Esophagus muscularis mucosa (tissue), 4 donors: ENCODE measurements at places on chromosomes 16 and 17. TPM values are rescaled to one million over a fixed set of nuclear protein-coding genes. Genes with fewer than 3 reads are reported as not detected.

DNA sequence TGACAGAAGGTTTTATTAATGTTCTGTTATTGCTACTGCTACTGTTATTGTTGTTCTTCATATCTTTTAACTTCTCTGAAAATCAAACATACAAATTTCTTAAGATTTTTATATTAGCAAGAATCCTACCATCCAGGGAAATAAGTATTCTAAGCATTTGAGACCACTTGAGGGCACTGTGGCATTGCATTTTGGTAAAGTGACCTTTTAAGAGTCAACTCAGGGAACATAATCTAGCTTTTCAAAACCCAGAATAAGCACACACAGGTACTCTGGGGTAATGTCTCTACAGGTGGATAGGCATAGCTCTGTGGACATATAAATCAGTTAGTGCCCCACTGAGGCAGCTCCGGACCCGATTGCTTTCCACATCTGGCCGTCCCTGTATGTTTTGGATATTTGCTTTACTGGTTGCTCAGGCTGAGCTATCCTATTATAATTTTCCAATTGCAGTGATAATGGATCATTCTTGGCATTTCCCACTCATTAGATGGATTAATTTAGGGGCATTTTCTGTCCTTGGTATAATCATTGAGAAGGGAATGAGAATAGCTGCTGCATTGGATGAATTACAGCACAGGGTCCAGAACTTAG lies 1425.1 kb upstream of the CDH8 start:
- no peak overlapping the region for H3K27ac ChIP-seq
- H3K4me3 ChIP-seq, result no peak overlapping the region
- no peaks in the 10 kb centered on the region for H3K27me3 ChIP-seq
- DNase-seq, result no peak
- no peaks in the 10 kb centered on the region for H3K4me1 ChIP-seq

The GP1BA gene
- not detected for total RNA-seq

- DNase-seq, result no peak
- no peak overlapping the region for H3K4me3 ChIP-seq
- no peaks in the 10 kb centered on the region for H3K36me3 ChIP-seq
- H3K27ac ChIP-seq, result no peak overlapping the region
- H3K27me3 ChIP-seq, result peaks cover 71% of the 10 kb centered on the region
Observed at GRCh38 chr17:73552300-73553048, 91.8 kb downstream of the SDK2 start.

The CFAP97D1 gene
- not detected for total RNA-seq

GRCh38 chr17:39671651-39672521 lies 3.6 kb downstream of the PNMT start:
- H3K27ac ChIP-seq, result no peak overlapping the region
- peaks cover 3% of the 10 kb centered on the region for H3K36me3 ChIP-seq
- H3K4me1 ChIP-seq, result peaks cover 48% of the 10 kb centered on the region
- no peaks in the 10 kb centered on the region for H3K27me3 ChIP-seq

The LRRC45 gene
- total RNA-seq, result 15.8 TPM

The TP53TG3 gene
- total RNA-seq, result not detected

DNA sequence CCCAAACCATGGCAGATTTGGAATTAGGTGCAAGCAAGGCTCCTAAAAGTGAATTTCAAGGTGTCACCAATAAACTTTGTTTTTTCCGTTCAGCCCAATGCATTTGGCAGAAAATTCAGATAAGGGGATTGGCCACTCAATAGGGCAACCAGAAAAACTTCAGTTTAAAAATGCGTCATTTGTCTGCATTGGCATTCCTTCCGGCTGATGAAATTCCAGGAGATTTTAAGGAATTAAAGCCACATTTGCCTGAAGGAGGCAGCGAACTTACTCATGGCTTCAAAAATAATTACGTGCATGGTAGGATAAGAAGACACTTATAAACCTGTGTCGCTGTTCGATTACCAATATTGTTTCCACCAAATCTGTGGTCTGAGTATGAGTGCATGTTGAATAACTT lies 151.9 kb downstream of the SALL1 start:
- no peak for DNase-seq
- no peaks in the 10 kb centered on the region for H3K4me1 ChIP-seq
- H3K36me3 ChIP-seq, result no peaks in the 10 kb centered on the region
- no peak overlapping the region for H3K4me3 ChIP-seq
- H3K27me3 ChIP-seq, result peaks cover 6% of the 10 kb centered on the region

- no peaks in the 10 kb centered on the region for H3K27me3 ChIP-seq
- no peak for DNase-seq
- H3K4me1 ChIP-seq, result peaks cover 17% of the 10 kb centered on the region
- peak overlapping the region; percentile 80 for H3K27ac ChIP-seq
- H3K4me3 ChIP-seq, result no peak overlapping the region
- H3K36me3 ChIP-seq, result no peaks in the 10 kb centered on the region
Observed at GRCh38 chr16:69727916-69728270, 1.5 kb upstream of the NQO1 start.

DNA sequence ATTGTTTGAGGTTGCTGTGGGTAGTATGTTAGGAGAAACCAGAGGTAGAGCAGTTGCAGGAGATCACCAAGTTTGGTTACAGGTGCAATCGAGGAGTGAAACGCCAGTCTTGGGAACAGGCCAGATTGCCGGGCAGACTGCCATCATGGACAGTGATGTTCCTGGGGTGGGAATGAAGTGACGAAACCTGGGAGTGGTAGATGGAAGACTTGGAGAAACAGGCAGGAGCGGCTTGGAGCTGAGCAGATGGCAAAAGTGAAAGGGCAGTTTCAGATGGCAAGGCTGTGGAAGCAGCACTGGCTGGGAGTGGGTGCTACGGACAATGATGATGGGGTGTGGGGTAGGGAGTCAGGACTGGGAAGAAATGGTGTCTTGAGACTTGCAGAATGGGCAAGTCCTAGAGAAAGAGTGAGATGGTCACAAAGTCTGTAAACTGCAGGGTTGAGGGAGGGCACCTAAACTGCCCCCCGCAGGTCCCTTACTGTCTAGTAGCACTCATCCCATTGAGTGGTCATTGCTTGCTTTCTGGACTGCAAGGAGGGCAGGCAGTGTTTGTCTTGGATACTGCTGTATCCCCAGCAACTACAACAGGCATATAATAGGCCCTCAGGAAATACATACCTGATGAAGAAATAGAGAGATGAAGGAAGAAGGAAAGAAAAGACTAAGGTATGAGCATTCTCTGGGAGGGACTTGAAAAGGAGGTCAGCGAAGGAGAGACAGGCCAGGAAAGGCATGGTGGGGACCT lies 29.5 kb upstream of the ULK2 start:
- peak overlapping the region; percentile 1 for H3K27ac ChIP-seq
- H3K27me3 ChIP-seq, result no peaks in the 10 kb centered on the region
- no peak for DNase-seq

- no peak overlapping the region for H3K4me3 ChIP-seq
- no peak overlapping the region for H3K27ac ChIP-seq
- no peaks in the 10 kb centered on the region for H3K4me1 ChIP-seq
Observed at GRCh38 chr16:1746693-1747195, 24.6 kb downstream of the NME3 start.

- no peaks in the 10 kb centered on the region for H3K36me3 ChIP-seq
- no peak for DNase-seq
- peaks cover 45% of the 10 kb centered on the region for H3K27me3 ChIP-seq
Observed at GRCh38 chr16:88390735-88391134, 8.0 kb downstream of the ZNF469 start.

DNA sequence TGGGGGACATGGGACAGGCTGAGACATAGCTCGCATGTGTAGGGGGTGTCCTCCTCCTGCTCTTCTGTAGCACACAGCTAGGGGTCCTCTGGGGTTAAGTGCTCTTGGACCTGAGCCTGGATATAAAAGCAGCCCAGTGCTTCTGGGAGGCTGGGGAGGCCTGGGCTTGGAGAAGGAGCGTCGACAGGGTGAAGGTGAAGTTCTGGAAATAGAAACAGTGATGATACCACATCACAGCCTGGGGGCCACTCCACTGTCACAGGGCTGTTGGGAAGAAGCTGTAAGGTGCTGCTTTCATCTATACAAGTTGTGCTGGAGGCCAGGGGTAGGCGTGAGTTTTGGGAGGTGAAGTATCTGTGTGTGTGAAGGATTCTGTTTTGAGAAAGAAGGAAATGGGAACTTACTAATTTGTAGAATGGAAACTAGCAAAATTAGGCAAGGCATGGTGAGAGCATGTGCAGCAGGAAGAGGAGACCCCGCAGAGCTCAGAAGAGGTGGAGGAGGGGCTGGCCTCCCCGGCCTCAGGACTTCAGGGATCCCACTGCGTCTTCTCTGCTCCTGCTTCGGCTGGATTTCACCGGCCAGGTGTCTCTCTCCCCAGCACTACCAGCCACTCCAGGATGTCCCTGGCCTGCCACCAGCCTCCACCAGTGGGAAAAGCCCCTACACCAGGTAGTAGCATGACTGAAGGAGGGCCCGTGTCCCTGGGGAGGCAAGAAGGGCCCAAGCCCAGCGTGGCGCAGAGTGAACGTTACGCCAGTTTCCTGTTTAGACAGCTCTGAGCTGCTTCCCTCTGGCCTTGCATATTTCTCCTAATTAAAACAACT lies 19.4 kb downstream of the PLCG2 start:
- H3K27me3 ChIP-seq, result no peaks in the 10 kb centered on the region
- DNase-seq, result no peak
- peaks cover 5% of the 10 kb centered on the region for H3K4me1 ChIP-seq
- no peak overlapping the region for H3K4me3 ChIP-seq

The CD7 gene
- total RNA-seq, result 5.7 TPM

GRCh38 chr17:38748892-38749222 lies 721 bp upstream of the PCGF2 start:
- DNase-seq, result no peak
- peak overlapping the region; percentile 95 for H3K4me3 ChIP-seq
- H3K27ac ChIP-seq, result peak overlapping the region; percentile 97
- no peaks in the 10 kb centered on the region for H3K27me3 ChIP-seq

DNA sequence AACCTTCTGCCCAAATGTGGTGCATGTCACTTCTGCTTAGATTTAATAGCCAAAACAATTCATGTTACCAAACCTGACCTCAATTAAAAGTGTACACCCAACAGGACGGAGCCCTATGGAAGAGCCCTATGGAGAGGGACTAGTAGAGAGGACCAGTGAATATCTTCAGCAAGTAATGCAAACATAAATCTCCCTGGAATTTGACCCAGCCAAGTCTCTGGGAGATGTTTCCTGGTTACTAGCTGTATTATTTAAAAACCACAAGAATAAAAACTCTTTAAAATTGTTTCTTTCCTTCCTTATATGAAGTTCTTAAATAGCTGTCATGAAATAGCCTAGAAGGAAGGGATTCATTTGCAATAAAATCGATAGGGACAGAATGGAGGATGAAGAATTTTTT lies 255.8 kb downstream of the CDH11 start:
- H3K36me3 ChIP-seq, result no peaks in the 10 kb centered on the region
- no peak for DNase-seq
- H3K4me1 ChIP-seq, result peaks cover 12% of the 10 kb centered on the region
- H3K4me3 ChIP-seq, result no peak overlapping the region
- no peaks in the 10 kb centered on the region for H3K27me3 ChIP-seq

DNA sequence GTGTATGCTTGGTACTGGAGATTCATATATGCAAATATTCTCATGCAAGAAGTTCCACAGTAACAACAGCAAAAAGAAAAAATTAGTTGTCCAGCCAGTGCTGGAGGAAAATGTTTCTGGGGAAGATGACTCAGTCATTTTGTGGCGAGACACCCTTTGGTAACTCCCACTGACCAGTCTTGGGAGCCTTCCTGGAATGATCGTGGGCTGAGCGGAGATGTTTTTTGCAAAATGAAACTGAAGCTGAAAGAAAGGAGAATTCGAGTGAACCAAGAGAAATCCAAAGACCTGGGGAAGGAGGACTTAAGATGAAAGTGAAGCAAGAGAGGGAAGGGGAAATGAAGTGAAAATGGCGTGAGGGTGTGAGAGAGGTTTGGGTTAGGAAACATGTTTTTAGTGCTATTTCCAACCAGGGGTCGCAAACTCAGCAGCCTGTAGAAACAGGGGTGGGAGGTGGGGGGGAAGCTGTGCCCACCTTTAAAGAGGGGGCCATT lies 5.2 kb downstream of the ITPRIPL2 start:
- H3K4me3 ChIP-seq, result peak overlapping the region; percentile 45
- peaks cover 28% of the 10 kb centered on the region for H3K36me3 ChIP-seq
- peaks cover 77% of the 10 kb centered on the region for H3K4me1 ChIP-seq
- DNase-seq, result no peak
- H3K27me3 ChIP-seq, result no peaks in the 10 kb centered on the region

DNA sequence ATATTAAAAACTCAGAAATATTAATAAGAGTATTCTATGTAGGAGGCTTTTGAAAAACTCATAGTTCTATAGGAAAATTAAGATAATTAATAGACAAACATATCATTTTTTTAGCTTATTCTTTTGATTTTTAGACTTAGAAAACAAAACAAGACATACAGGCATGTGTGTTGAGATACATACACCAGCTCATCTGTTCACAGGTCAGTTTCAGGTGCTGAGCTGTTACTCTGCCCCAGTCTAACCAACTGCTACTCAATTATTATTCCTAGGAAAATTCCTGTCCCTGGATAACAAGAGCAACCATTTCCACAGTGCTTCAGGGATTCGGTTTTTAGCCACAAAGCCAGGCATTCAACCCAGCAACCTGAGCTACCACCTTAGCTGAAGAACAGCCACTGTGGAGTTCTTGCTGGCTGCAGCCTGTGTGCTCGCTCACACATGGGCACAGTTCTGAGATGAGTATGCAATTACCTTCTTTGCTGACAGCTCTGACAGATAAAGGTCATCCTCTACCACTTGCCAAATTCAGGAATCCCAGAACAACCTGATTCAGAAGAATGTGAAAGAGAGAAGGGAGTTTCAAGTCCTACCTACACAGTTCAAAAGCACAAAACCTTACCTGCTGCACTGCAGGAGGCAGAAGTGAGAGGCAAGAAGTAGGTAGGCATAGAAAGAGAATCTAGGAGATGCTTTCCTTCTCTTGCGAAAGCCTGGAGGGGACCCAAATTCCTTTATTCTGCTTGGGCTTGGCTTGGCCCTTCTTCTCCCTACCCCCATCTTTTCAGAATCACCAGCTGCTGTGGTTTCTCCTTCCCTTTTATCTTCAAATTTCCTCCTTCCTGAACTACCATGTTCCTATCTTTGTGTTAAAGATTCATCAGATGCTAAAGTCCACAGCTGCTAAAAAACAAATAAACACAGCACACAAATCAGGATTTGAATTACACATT lies 62.7 kb downstream of the TEX2 start:
- no peak overlapping the region for H3K4me3 ChIP-seq
- H3K36me3 ChIP-seq, result no peaks in the 10 kb centered on the region
- H3K27ac ChIP-seq, result no peak overlapping the region
- no peak for DNase-seq

The DNAH3 gene
- not detected for total RNA-seq

- no peaks in the 10 kb centered on the region for H3K27me3 ChIP-seq
- no peaks in the 10 kb centered on the region for H3K4me1 ChIP-seq
- no peak overlapping the region for H3K4me3 ChIP-seq
- DNase-seq, result no peak
Observed at GRCh38 chr16:9177861-9178260, 86.4 kb downstream of the HAPSTR1 start.

DNA sequence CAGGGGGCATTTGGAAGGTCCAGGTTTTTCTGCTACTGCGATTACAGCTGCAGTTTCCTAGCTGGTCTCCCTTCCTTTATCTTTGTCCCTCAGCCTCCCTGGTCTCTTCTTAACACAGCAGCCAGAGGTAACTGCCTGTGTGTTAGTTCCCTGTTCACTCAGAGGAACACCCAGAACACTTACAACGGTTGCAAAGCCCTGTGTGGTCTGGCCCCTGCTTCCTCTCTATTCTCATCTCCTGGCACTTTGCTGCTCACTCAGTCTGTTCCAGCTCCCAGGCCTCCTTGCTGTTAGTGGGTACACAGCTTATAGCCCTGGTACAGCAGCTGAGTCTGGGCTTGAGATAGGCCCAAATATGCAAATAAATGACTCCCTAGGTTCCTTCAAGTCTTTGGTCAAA lies 16.4 kb downstream of the NTN1 start:
- DNase-seq, result no peak
- no peak overlapping the region for H3K4me3 ChIP-seq
- no peaks in the 10 kb centered on the region for H3K36me3 ChIP-seq
- H3K27ac ChIP-seq, result peak overlapping the region; percentile 59
- no peaks in the 10 kb centered on the region for H3K27me3 ChIP-seq

The COQ9 gene
- total RNA-seq, result 115 TPM
